GM23248 (cell line): ENCODE measurements at places on chromosomes 5 and 9. TPM values are rescaled to one million over a fixed set of nuclear protein-coding genes. Genes with fewer than 3 reads are reported as not detected.

- DNase-seq: no peak
- H3K27me3 ChIP-seq: no peaks in the 10 kb centered on the region
- no peak overlapping the region for H3K4me3 ChIP-seq
- H3K27ac ChIP-seq: 0 out of 2 replicates have a peak overlapping the region, but pooled peaks have one; percentile 100
- peaks cover 69% of the 10 kb centered on the region for H3K4me1 ChIP-seq
Measured at GRCh38 chr5:179272326-179273072, 72.8 kb downstream of the ADAMTS2 start.

F12 gene
- 0.43 and 1.3 TPM in 2 replicates for total RNA-seq

BRINP1 gene
- total RNA-seq: 8.0 and 9.0 TPM in 2 replicates

STK32A gene
- total RNA-seq: 1.3 and 1.5 TPM in 2 replicates

DNA sequence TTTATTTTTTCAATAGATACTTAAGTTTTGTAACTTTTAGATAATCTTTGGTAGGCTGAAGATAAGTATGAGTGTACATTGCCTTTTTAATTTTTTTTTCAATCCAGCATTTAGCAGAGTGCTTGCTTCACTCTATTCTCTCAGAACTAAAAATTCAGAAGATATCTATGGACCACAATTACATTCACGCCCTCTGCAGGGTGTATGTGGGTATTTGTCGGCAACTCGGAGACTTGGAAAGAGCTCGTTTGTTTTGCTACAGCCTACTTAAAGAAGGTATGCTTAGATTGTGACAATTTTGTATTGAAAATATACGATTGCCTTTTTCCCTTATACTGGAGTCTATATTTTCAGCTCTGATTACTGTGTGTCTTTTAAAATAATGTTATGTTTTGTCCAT is 43.8 kb downstream of the ICE1 start:
- no peak overlapping the region for H3K4me3 ChIP-seq
- H3K36me3 ChIP-seq: peaks cover 38% of the 10 kb centered on the region
- DNase-seq: no peak
- H3K27ac ChIP-seq: no peak overlapping the region

DNA sequence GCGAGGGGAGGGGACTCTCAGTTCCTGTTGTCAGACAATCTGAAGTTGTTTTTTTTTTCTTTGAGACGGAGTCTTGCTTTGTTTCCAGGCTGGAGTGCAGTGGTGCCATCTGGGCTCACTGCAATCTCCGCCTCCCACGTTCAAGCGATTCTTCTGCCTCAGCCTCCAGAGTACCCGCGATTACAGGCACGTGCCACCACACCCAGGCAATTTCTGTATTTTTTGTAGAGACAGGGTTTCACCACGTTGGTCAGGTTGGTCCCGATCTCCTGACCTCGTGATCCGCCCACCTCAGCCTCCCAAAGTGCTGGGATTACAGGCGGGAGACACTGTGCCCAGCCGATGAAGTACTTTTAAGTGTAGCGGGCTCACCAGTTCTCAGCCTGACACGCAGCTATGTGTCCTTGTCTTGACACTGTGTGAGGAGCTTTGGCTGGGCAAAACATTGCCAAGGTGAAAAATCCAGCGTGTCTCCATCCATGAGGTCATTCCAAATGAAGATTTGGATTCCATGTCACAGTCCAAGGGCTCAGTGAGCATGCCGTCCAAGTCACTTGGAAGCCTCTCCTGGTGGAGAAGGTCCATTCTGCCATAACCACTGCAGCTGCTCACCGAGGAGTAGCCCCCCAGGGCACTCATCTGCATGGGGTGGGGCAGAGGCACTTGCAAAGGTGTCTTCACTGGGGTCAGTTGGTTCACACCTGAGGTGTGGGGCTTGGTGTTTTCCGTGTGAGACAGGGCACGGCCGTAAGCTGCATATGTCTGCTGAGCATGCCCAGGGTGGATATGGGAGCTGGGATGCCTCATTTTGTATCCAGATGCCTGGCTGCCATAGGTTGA is 32.0 kb downstream of the OR2V1 start:
- peak; percentile 11 for DNase-seq
- no peak overlapping the region for H3K27ac ChIP-seq
- no peaks in the 10 kb centered on the region for H3K4me1 ChIP-seq
- H3K36me3 ChIP-seq: no peaks in the 10 kb centered on the region
- peaks cover 18% of the 10 kb centered on the region for H3K27me3 ChIP-seq

CHSY3 gene
- 2.4 and 4.2 TPM in 2 replicates for total RNA-seq

SLCO6A1 gene
- total RNA-seq: not detected in 2 replicates

DNA sequence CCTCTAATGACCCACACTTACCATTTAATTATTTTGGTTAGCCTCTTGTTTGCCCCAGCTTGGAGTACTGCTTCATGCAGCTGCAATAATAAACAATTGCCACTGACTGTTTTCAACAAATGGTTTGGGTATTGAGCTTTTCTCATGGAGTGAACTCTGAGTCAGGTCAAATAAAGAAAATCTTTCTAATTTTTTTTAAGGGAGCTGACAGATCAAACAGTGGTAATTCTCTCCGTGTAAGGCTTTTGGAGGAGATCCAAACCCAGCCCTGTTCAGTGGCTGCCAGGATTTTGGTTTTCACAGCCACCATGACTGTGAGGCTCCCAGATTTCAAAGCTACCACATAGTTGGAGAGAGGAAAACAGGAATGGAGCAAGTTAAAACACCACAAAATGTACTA is 110.7 kb upstream of the EFNA5 start:
- H3K4me3 ChIP-seq: no peak overlapping the region
- H3K27ac ChIP-seq: no peak overlapping the region
- H3K36me3 ChIP-seq: no peaks in the 10 kb centered on the region
- H3K4me1 ChIP-seq: no peaks in the 10 kb centered on the region
- DNase-seq: no peak
- H3K27me3 ChIP-seq: no peaks in the 10 kb centered on the region

DNA sequence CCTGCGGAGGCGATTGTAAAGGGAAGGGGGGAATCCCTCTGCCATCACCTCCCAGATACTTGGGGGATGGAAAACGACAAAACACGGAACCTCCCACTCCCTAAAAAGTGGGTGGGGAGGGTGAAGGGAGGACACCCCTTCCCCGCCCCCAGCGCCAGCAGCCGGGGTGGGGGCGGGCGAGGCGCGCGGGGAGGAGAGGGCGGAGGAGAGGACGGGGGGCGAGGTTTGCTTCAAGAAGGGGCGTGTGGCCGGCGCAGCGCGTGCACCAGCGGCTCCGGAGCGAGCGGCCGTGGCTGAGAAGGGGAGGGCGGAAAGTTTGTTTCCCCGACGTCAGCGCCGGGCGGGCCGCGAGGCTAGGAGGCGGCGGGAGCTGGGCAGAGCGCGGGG is at the start of gene PRRX2:
TSS of gene PRRX2 (plus strand) at position 259 of the 387 bp plus-strand sequence. CDS start 221 bp downstream, outside the sequence.
- no peaks in the 10 kb centered on the region for H3K27me3 ChIP-seq
- H3K27ac ChIP-seq: peak within 1 kb of the TSS; percentile 99
- peak; percentile 94 for DNase-seq
- H3K4me3 ChIP-seq: peak within 1 kb of the TSS; percentile 82
- peaks cover 24% of the 10 kb centered on the region for H3K4me1 ChIP-seq
- no peaks in the 10 kb centered on the region for H3K36me3 ChIP-seq
